ENCODE measurements at places on chromosomes 6 and 20.

- DNase-seq = no peak
Observed at GRCh38 chr6:143585716-143586115, 74.2 kb upstream of the FUCA2 start.

DNA sequence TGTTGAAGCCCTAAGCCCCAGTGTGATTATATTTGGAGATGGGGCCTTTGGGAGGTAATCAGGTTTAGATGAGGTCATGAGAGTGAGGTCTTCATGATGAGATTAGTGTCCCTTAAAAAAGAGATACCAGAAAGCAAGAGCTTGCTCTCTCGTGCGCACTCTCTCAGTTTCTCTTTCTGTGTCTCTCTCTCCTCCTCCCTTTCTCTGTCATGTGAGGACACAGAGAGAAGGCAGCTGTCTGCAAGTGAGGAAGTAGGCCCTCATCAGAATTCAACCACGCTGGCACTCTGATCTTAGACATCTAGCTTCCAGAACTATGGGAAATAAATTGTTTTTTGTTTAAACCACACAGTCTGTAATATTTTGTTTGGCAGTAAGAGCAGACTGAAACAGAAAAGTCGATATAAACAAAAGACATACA, 180.5 kb downstream of the IBTK start:
- DNase-seq = no peak

DNA sequence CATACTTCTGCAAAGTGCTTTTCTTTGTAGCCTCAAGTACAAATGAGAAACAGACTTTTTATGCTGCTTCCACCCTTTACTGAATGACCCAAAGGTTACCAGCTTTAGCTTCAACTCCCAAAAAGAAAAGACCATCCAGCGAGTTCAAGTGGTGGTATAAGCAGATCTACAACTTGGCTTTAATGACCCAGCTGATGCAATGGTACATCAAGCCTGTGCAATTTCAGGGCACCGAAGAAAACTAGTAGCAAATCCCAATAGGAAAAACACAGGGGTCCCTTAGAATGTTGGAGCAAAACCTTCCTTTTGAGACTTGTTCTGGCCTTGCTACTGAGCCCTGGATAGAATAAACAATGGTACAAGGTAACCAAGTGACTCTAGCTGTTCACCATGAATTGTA, 33.8 kb downstream of the STX7 start:
- no peak for DNase-seq

DNA sequence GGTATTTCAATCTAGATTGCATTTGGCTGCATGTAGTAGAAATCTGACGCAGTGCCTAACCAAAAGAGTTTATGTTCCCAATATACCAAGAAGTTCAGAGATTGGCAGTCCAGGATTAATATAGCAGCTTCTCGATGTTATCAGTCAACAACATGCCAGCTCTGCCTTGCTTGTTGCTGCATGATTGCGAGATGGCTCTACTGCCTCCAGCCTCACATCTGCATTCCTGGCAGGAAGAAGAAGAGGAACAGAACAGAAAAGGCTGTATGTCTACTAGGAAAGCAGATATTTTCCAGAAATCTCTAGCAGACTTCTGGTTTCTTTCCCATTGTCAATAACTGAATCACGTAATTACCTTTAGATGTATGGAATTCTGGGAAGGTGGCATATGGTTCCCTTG, 60.8 kb downstream of the SLC35D3 start:
- DNase-seq = no peak

DNA sequence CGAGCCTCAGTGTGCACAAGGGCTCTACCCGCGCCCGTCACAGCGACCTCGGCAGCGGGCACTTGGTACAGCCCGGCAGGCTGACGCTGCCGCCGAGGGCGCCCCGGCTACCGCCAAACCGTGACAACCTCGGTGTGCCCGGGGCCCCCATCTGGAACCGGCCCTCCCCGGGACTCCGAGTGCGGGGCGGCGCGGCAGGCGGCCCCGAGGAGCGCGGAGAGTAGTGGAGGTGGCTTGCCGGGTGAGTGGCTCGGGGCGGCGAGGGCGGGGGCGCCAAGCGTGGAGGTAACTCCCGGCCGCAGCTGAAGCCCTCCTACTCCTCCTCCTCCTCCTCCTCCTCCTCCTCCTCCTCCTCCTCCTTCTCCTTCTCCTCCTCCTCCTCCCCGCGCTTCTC, at the start of gene ISM1:
Gene ISM1, plus strand, starts transcription at position 371 of the 394 bp plus-strand sequence. CDS start 503 bp downstream, outside the sequence.
- no peak for DNase-seq

GRCh38 chr6:18328540-18328939, 58.6 kb upstream of the RNF144B start:
- no peak for DNase-seq

DNA sequence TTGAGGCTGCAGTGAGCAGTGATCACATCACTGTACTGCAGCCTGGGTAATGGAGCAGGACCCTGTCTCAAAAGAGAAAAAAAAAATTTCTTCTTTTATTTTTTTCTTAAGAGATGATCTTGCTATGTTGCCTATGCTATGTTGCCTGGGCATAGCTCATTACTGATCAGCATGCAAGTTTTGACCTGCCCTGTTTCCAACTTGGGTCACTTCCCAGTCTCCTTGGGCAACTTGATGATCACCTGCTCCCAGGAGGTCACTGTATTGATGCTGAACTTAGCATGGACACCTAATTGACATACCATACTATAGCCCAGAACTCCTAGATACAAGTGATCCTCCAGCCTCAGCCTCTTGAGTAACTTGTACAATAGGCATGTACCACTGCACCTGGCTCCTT, 30.7 kb upstream of the NANP start:
- DNase-seq = no peak

DNA sequence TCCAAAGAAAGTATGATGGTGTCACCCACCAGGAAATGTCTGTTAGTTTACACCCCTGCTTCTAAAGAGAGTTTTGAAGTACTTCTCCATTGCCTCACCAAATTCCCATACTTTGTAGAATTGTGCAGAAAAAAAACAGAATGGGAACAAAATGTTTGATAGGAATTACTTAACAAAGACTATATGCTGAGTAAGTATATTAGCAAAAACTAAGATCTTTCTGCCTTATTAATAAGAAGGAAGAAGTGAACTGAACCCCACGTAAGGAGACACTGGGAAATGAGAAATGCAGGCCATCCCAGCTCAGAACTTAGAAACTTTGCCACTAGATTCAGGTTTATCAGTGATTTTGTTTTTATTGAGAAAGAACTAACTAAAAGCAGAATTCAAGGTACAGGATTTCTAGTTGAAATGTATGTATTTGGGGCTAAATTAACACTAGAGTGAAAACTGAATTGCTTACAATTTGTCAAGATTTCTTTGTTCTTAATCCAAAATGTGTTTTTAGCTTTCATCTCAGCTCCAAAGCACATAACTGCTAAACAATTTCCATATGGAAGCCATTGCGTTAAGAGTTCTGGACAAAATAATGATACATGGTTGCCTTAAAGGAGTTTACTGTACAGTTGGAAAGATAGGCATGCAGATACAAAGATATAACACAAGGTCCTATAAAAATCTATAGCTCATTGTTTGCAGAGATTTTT, 102.7 kb upstream of the BMP5 start:
- no peak for DNase-seq

GRCh38 chr6:146679386-146679785, 80.6 kb downstream of the ADGB start:
- no peak for DNase-seq
